ENCODE measurements at places on chromosomes 2 and 18. TPM values are rescaled to one million over a fixed set of nuclear protein-coding genes. Genes with fewer than 3 reads are reported as not detected.

Gene ST8SIA5
- not detected for total RNA-seq

Gene ELOA2
- not detected for total RNA-seq

Gene GAREM1
- total RNA-seq = 5.5 TPM

Gene CENPA
- not detected for total RNA-seq

Gene SSB
- total RNA-seq = 141 TPM

Gene IHH
- not detected for total RNA-seq

Gene ASPRV1
- not detected for total RNA-seq

Gene DES
- 4.7 TPM for total RNA-seq

Gene SCYGR4
- total RNA-seq = not detected

Gene IAH1
- 51.7 TPM for total RNA-seq

Gene HOXD12
- not detected for total RNA-seq

Gene ALK
- total RNA-seq = 0.27 TPM

Gene TMEM169
- 0.36 TPM for total RNA-seq

Gene GKN2
- total RNA-seq = not detected

Gene AGAP1
- 9.8 TPM for total RNA-seq

Gene GALM
- 35.2 TPM for total RNA-seq

Gene NEURL3
- total RNA-seq = not detected

Gene SIGLEC15
- total RNA-seq = 8.4 TPM

Gene SALL3
- not detected for total RNA-seq

Gene GPR75
- total RNA-seq = 2.4 TPM

Gene POTEJ
- total RNA-seq = not detected

Gene MAP3K20
- 68.2 TPM for total RNA-seq

Gene DPP4
- total RNA-seq = 203 TPM

Gene TMEM17
- 4.4 TPM for total RNA-seq

Gene ANKRD30B
- total RNA-seq = 2.7 TPM

Gene DNAH7
- 2.6 TPM for total RNA-seq

Gene TET3
- 2.4 TPM for total RNA-seq

Gene ARL5A
- 45.6 TPM for total RNA-seq

Gene ACVR1
- 32.9 TPM for total RNA-seq

Gene CBLN2
- 0.33 TPM for total RNA-seq

Gene CDH19
- not detected for total RNA-seq

Gene MOGAT1
- not detected for total RNA-seq

Gene CTAGE1
- not detected for total RNA-seq

Gene ANKRD29
- 6.1 TPM for total RNA-seq

Gene G6PC2
- not detected for total RNA-seq

Gene TMEFF2
- 4.7 TPM for total RNA-seq

Gene RNF125
- 0.65 TPM for total RNA-seq

Gene FSHR
- total RNA-seq = not detected

Gene CDCA7
- total RNA-seq = 6.2 TPM

Gene CHRNG
- not detected for total RNA-seq

Gene PRKAG3
- 0.41 TPM for total RNA-seq

Gene FOXD4L1
- total RNA-seq = 0.16 TPM

Gene POTEI
- total RNA-seq = not detected

Data from fibroblast of the aortic adventitia (primary cell).